CD4-positive, alpha-beta T cell (primary cell): ENCODE measurements at places on chromosomes 16 and 17. TPM values are rescaled to one million over a fixed set of nuclear protein-coding genes. Genes with fewer than 3 reads are reported as not detected.

The ARL5C gene
- total RNA-seq = not detected

The ACSM2A gene
- not detected for total RNA-seq

The NAGLU gene
- 7.8 TPM for total RNA-seq

The SLFN14 gene
- not detected for total RNA-seq

The PRR35 gene
- total RNA-seq = not detected

The ZNF423 gene
- not detected for total RNA-seq

The RASD1 gene
- 2.0 TPM for total RNA-seq

DNA sequence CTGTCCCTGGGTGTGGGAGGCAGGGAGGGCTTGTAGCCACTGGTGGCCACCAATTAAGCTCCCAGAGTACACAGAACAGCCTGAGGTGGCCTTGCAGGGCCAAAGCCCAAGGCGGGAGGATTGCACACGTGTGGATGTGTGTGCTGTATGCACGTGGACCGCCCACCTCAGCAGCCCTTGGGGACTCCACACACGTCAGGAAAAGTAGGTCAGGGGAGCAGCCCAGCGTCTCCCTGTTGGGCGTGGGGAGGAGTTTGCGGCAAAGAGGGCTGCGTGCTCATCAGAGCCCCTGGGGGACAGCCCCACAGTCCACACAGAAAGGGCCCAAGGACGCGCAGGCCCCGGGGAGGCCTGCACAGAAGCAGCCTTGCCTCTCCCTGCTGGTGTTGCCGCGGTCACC lies 19.6 kb downstream of the SBK1 start:
- H3K27ac ChIP-seq = peak overlapping the region; percentile 86
- no peak overlapping the region for H3K4me3 ChIP-seq
- no peaks in the 10 kb centered on the region for H3K27me3 ChIP-seq
- H3K4me1 ChIP-seq = peaks cover 69% of the 10 kb centered on the region

DNA sequence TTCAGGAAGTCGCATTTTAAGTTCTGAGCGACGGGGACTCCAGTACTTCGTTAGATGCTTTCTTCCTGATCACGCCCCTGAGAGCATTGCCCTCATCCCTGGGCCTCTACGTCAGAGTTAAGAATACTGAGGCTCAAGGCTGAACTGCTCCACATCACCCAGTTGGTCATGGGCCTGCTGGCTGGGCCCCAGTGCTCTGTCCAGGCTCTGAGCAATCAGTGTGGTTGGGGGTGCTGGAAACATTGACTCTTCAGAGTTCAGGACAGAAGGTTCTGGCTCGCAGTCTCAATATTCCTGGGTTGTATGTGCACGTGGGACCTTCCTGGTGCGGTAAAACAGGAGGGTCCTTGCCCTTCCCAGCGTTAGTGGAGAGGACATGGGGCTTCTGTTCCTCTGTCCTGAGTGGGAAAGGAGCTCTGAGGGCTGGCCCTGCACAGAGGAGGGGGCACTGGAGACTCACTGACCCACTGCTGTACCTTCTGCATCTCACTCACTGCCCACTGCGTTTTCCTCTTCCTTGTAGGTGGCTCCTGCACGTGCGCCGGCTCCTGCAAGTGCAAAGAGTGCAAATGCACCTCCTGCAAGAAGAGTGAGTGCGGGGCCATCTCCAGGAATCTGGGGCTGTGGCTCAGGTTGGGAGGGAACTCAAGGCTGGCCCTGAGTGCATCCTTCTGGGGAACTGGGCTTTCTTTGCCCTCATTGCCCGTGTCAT lies 518 bp downstream of the MT1E start:
- no peak overlapping the region for H3K27ac ChIP-seq
- no peak for DNase-seq
- H3K4me1 ChIP-seq = peaks cover 20% of the 10 kb centered on the region
- H3K27me3 ChIP-seq = peaks cover 12% of the 10 kb centered on the region

DNA sequence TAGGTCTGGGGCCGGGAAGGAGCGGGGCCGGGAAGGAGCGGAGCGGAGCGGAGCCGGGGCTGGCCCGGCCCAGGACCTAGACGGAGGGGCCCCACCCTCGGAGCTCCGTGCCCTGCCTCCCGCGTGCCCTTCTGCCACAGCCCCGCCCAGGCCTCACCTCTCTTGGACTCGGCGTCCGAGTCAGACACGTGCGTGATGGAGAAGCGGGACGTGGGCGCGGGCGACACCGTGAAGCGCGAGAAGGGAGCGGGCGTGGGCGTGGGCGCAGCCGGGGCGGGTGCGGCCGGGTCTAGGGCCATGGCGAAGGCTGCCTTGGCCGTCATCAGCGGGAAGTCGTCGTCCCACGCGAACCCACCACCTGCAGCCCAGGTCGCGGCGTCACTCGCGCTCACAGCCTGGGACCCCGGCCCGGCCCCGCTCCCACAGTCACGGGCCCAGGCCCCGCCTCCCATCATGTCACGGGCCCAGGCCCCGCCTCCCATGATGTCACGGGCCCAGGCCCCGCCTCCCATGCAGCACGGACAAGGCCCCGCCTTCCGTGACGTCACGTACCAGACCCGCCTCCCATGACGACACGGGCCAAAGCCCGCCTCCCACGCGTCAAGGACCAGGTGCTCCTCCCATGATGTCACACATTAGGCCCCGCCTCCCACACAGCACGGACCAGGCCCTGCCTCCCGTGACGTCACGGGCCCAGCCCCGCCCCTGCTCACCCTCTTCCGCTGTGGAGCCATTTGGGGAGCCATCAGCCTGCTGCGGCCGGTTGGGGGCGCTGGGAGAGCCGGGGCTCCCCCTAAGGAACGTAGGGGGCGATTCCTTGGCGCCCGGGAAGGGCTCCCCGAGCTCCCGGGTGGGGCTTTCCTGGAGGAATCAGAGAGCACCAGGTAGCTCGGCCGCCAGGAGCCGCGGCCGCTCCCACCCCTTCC lies 45.8 kb upstream of the PVALEF start:
- peaks cover 14% of the 10 kb centered on the region for H3K4me1 ChIP-seq
- no peak overlapping the region for H3K27ac ChIP-seq

DNA sequence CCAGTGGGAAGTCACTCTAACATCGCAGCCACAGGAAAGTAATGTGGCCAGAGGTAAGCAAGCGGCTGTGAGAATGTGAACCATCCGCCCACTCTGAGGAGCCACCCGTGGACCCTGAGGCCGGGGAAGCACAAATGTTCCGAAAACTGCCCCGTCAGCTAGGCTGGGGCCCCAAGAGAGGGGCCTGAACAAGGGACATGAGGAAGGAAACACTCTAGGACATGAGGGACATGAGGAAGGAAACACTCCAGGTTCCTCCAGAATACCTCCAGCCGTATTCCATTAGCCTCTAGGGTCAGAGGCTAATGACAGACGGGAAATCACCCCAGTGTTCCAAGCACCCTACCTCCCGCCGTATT lies 317 bp downstream of the TEFM start:
- H3K4me3 ChIP-seq = peak overlapping the region; percentile 89
- peak overlapping the region; percentile 73 for H3K27ac ChIP-seq
- no peak for DNase-seq
- peaks cover 24% of the 10 kb centered on the region for H3K4me1 ChIP-seq

GRCh38 chr17:70190959-70191805 lies 21.9 kb downstream of the KCNJ2 start:
- H3K4me3 ChIP-seq = no peak overlapping the region
- no peaks in the 10 kb centered on the region for H3K27me3 ChIP-seq
- H3K4me1 ChIP-seq = no peaks in the 10 kb centered on the region
- DNase-seq = no peak

DNA sequence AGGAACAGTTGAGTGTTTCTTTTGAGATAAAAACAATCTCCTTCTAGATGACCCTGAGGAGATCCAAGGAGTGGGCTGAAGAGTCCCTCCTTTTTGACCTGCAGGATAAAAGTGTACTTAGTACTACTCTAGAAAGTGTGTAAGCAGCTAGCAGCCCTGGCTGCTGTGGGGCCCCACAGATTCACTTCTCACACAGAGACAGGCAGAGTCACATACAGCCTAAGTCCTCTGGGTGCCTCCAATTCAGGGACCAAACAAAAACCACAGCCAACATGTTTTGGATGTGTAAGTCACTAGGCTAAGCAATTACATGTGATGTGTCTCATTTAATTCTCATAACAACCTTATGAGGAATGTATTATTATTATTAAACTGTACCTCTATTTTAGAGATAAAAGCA lies 97.1 kb downstream of the TMEM100 start:
- H3K4me3 ChIP-seq = no peak overlapping the region
- no peaks in the 10 kb centered on the region for H3K4me1 ChIP-seq
- DNase-seq = no peak
- H3K27ac ChIP-seq = no peak overlapping the region
- no peaks in the 10 kb centered on the region for H3K27me3 ChIP-seq
- no peaks in the 10 kb centered on the region for H3K36me3 ChIP-seq

- H3K36me3 ChIP-seq = peaks cover 3% of the 10 kb centered on the region
- peaks cover 76% of the 10 kb centered on the region for H3K4me1 ChIP-seq
- H3K27ac ChIP-seq = no peak overlapping the region
- H3K27me3 ChIP-seq = no peaks in the 10 kb centered on the region
- no peak for DNase-seq
Observed at GRCh38 chr16:11788914-11789313, 8.1 kb downstream of the ZC3H7A start.

GRCh38 chr17:41555105-41555887 lies 16.6 kb downstream of the KRT9 start:
- no peak for DNase-seq
- no peak overlapping the region for H3K4me3 ChIP-seq
- H3K27ac ChIP-seq = no peak overlapping the region
- no peaks in the 10 kb centered on the region for H3K36me3 ChIP-seq
- H3K4me1 ChIP-seq = no peaks in the 10 kb centered on the region

DNA sequence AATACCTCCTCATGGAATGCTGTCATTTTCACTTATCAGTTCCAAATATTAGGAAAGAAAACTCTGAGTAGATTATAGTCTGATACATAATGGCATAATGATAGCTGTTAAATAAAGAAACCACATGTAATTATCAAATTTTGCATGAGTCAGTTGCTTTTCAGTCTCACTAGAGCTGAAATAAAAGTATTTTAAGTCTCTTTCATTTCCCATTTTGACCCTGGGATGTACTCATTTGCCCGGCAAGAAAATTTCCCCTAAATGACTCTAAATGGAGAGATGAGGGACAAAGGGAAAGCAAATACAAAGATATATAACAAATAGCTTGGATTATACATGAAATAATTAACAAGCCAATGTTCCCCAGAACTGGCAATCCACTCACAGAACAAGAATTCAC lies 47.9 kb upstream of the CPHXL start:
- H3K4me1 ChIP-seq = no peaks in the 10 kb centered on the region
- no peak overlapping the region for H3K27ac ChIP-seq
- H3K4me3 ChIP-seq = no peak overlapping the region

GRCh38 chr16:2372684-2373083 lies 32.2 kb upstream of the ABCA3 start:
- no peak overlapping the region for H3K27ac ChIP-seq
- H3K27me3 ChIP-seq = peaks cover 13% of the 10 kb centered on the region
- no peaks in the 10 kb centered on the region for H3K4me1 ChIP-seq
- no peak overlapping the region for H3K4me3 ChIP-seq

DNA sequence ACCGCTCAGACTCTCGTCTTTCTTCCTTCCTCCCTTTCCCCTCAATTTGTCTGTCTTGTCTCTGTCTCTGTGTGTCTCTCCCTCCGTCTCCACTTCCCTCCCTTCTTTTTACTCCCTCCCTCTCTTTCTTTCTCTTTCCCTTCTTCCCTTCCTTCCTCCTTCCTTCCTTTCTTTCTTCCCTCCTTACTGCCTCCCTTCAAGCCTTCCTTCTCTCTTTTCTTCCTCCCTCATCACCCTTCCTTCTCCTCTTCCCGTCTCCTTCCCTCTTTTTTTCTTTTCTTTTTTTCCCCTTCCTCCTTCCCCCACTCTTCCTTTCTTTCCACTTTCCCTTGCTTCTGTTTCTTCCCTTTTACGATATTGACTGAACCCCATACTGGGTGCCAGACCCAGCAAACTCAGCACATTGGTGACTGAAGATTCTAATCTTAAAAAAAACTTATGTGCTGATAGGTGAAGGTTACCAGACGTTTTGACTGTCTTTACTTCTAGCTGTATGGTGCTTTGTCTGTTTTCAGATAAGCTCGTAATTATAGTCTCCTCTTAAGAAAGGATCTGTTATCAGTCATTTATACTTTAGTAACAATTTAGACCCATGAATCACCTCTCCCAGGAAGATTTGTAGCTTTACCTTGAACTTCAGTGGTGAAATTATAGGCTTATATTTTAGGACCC lies 481 bp upstream of the BRD7 start:
- DNase-seq = no peak
- peak overlapping the region; percentile 52 for H3K27ac ChIP-seq
- H3K36me3 ChIP-seq = peaks cover 25% of the 10 kb centered on the region
- H3K4me3 ChIP-seq = peak overlapping the region; percentile 51
- peaks cover 24% of the 10 kb centered on the region for H3K4me1 ChIP-seq

GRCh38 chr16:55842369-55843104 lies 9.6 kb upstream of the CES1 start:
- peak; percentile 19 for DNase-seq
- H3K27me3 ChIP-seq = peaks cover 10% of the 10 kb centered on the region
- H3K4me3 ChIP-seq = no peak overlapping the region

DNA sequence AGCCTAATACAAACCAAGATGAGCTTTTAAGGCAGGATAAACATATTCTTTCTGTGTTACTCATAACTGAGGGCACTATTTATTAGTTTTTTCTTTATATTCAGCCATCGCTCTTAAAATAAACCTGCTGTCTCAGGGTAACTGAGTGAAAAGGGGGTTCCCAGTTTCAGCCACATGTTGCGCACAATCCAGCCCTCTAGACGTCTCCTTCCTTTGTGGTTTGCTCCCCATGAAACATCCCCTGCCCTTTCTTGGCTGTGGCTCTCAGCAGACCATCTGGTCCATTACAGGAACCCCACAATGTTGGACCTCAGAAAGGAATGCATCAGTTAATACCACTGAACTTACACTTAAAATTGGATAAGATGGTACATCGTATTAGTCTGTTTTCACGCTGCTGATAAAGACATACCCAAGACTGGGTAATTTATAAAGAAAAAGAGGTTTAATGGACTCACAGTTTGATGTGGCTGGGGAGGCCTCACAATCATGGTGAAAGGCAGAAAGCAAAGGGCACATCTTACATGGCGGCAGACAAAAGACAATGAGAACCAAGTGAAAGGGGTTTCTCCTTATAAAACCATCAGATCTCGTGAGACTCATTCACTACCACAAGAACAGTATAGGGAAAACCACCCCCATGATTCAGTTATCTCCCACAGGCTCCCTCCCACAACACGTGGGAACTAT lies 12.6 kb upstream of the IL21R start:
- H3K4me3 ChIP-seq = no peak overlapping the region
- no peaks in the 10 kb centered on the region for H3K4me1 ChIP-seq
- DNase-seq = no peak
- no peaks in the 10 kb centered on the region for H3K36me3 ChIP-seq

- no peaks in the 10 kb centered on the region for H3K36me3 ChIP-seq
- peaks cover 15% of the 10 kb centered on the region for H3K4me1 ChIP-seq
- no peak overlapping the region for H3K27ac ChIP-seq
- no peak overlapping the region for H3K4me3 ChIP-seq
- DNase-seq = no peak
Observed at GRCh38 chr17:59751955-59752413, 44.5 kb downstream of the VMP1 start.

GRCh38 chr16:28977703-28978662 lies 3.4 kb downstream of the SPNS1 start:
- peaks cover 45% of the 10 kb centered on the region for H3K4me1 ChIP-seq
- H3K27ac ChIP-seq = no peak overlapping the region
- H3K4me3 ChIP-seq = no peak overlapping the region
- H3K27me3 ChIP-seq = no peaks in the 10 kb centered on the region

DNA sequence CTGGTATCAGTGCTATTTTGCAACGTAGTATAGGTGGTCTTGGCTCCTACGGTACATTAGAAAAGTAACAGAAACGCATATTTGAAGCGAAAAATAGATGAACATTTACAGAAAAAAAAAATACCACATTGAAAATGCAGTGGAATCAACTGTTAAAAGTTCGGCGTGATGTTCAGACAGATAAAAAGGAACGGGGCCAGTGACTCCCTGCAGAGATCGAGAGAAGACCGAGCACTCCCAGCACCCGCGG lies 440 bp upstream of the ZNF778 start:
- peak overlapping the region; percentile 94 for H3K4me3 ChIP-seq
- peaks cover 14% of the 10 kb centered on the region for H3K36me3 ChIP-seq
- no peaks in the 10 kb centered on the region for H3K27me3 ChIP-seq
- no peak for DNase-seq
